Activated CD4-positive, alpha-beta T cell treated with anti-CD3 and anti-CD28 coated beads, Interleukin-2, amount 50 U/mL, for 4 hours (primary cell): ENCODE measurements at places on chromosomes 6 and 20.

DNA sequence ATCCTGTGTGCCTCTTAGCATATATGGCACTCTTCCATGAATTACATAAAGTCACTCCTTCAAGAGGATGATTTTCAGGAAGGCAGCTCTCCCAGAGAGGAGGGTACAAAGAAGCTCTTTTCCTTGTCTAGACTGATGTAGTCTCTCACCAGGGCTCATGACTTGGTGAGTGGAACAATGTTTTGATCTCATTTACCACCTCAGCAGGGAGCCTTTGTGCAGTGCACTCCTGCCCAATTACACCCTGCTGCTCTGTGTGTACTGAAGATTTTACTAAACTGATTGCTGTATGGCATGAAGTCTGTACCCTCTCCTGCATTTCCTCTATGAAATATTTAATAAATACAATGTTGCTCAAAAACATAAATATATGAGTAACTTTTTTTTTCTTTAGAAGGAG, 598.3 kb upstream of the HS3ST5 start:
- DNase-seq, result no peak

DNA sequence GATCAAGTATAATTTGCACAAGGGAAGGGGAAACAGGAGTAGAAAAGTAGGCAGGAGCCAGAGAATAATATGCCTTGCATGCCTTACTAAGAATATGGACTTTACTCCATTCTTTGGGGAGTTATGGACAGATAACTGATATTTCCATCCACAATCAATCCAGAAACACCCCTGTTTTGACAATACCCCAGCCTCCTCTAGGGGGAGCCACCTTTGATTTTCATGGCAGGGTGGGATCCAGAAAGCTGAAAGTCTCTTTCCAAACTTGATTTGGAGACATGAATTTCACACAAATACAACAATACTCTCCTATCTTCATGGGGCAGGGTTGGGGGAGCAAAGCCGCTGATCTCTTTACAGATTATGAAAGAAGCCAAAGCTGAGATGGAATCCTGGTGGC, 404.1 kb downstream of the FOXA2 start:
- DNase-seq, result no peak

DNA sequence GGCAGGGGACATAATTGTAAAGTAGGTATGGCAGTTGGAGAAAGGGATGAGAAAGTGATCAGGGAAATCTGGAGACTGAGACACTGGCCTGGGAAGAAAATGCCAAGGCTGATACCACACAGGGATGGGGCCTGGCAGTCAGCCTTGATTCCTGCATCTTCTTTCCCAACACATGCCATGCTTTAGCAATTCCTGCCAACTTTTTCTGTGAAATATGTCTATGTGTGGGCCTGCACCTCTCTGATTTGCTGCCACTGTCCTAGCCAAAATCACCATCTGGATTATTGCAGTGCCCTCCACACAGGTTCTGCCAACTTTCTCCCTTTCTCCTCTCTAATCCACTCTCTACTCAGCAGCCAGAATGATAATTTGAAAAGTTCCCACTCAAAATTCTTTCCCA, 759.8 kb upstream of the CITED2 start:
- DNase-seq, result no peak

DNA sequence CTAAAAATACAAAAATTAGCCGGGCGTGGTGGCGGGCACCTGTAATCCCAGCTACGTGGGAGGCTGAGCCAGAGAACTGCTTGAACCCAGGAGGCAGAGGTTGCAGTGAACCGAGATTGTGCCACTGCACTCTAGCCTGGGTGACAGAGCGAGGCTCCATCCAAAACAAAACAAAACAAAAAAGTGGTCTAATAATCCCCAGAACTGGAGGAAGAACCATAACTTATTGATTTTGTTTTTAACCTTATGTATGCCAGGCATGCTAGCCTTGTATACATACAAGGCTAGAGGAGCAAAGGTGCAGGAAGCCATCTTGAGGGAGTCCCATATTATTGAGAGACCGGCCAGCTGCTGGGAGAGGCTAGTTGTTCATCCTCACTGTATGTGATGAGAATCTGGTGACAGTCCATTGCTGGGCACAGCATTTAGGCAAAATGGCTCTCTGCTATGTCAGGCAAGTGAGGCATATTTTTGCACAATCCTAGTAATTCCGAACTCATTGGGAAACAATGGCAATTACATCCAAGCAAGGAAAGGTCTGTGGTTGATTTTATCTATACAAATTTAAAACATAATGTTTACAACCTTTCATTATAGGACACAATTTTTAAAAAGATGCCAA, 18.0 kb downstream of the HFE start:
- DNase-seq, result no peak

DNA sequence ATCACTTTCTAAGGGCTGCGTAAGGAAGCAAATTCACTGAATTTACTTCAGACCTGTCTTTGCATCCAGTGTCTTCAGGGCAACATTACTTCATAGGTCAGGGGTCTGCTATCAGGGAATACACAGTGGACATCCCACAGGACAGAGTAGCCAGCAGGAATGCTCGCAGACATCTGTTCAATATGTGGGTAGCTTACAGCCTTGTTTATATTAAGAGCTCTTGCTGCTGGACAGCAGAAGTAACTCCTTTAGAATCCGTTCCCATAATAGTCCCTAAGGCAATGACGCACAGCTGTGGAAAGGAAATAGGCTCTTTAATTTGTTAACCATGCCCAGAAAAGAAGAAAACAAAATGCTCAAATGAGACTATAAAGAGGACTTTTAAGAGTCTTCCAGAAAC, 198.7 kb downstream of the MOXD1 start:
- DNase-seq, result no peak

DNA sequence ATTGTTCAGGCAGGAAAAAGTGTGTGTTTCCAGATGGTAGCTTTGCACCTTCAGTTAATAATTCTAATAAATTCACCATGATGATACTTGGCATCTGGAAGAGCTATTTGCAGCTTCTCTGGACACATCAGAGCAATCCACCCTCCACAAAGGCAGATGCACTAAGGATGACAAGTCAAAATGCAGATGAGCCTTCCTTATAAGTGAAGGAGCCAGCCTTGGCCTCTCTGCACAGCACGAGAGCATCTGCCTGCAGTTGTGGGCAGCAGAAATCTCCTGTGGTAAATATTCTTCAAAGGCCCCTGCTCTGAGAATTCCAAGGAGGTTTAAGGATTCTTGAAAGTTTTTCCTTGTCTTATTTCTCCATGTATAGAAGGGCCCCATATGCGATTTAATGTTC, 6.9 kb upstream of the POM121L2 start:
- no peak for DNase-seq

GRCh38 chr20:51731731-51732095, 36.5 kb downstream of the ATP9A start:
- DNase-seq, result no peak

DNA sequence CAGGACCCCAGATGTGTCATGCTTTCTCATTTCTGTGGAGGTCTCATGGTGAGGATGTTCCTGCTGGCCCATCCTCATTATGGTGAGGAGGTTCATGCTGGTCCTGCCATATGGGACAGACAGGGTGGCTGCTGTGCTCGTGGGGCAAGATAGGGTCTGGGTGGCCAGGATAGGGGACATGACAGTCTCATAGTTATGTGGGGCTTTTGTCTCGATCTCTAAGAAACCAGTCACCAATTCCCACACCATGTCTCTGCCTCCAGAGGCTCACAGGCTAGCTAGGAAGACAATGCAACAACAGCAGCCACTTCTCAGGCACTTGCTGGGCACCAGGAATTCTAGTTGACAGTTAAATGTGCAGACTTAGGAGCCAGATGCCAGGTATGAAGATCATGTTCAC, 4.2 kb upstream of the MAPK13 start:
- no peak for DNase-seq

DNA sequence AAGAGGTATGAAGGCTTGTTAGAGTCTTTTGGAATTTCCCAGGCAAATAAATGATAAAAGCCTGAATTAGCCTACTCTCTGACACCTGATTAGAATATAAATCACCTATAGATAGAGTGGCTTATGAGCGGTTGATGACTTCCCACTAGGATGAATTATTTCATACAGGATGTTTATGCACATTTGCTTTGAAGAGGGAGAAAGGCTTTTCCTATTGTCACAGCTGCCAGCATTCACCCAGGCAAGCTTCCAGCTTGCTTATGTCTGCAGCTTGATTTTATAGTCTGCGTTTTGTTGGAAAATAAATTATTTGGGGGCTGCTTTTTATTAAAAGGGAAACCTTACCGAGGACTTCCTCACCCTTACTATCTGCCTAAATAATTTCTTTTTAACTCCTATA, 51.3 kb upstream of the EIF2S2 start:
- no peak for DNase-seq

GRCh38 chr6:28145231-28145630, 3.5 kb downstream of the ZKSCAN8 start:
- no peak for DNase-seq

DNA sequence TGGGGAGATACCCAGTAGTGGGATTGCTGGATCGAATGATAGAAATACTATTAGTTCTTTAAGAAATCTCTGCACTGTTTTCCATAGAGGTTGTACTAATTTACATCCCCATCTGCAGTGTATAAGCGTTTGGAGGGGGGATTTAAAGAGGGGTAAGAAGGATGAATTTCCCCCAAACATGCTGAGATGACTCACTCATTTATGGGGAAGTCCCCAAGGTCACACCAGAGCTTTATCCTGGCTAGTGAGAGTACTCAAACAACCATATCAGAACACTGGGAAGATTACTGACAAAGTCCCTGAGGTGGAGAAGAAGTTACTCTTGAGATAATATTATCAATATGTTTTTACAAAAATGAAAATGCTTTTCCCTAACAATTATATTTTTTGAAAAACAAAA, 44.0 kb downstream of the ROS1 start:
- DNase-seq, result no peak

DNA sequence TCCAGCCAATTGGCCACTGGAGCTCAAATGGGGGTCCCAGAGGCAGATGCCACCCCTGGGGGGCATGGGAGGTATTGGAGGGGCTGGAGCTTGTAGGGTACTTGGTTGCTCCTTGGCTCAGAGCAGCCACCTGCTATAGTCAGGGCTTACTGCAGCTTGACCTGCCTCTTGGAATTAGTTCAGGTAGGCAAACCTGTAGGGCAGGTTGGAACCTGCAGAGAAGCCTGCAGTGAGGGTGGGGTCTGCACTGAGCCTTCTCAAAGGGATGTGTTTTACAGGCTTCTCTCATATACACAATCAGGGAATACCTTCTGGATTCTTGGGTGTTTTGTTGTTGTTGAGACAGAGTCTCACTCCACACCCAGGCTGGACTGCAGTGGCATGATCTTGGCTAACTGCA, 94.2 kb upstream of the MYL9 start:
- no peak for DNase-seq

DNA sequence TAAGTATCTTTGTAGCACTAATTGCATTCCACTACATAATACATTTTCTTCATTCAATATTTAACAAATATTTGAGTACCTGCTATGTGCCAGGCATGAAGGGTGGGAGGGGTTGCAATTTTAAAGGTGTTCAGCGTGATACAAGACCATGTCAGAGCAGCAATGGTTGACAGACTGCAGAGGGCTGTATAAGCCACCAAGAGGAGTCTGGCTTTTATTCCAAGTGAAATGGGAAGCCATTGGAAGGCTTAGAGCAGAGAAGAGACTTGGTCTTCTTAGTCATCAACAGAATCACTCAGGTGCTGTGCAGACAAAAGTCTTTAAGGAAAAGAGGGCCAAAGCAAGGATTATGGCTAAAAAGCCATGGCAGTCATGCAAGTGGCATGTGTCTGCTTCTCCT, 360.8 kb upstream of the ARID1B start:
- no peak for DNase-seq

DNA sequence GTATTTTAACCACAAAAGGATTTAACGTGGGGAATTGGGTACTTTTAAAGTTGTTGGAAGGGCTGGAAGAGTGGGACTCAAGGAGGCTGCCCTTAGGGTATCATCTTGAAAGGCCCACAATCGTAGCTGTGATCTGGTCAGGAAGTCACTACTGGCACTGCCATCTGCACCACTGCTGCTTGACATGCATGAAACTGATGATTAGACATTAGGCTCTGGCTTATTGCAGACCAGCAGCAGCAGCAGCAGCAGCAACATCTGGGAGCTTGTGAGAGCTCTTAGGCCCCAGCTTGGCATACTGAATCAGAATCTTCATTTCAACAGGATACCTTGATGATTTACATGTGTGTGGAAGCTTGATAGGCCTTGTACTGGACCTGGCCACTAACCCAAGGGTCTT, 68.6 kb downstream of the PHF20 start:
- DNase-seq, result no peak

GRCh38 chr6:165010556-165011535, 298.6 kb downstream of the C6orf118 start:
- no peak for DNase-seq

GRCh38 chr6:7769702-7770101, 43.8 kb downstream of the BMP6 start:
- no peak for DNase-seq

- no peak for DNase-seq
Observed at GRCh38 chr6:73742433-73742832, 46.4 kb downstream of the CD109 start.

DNA sequence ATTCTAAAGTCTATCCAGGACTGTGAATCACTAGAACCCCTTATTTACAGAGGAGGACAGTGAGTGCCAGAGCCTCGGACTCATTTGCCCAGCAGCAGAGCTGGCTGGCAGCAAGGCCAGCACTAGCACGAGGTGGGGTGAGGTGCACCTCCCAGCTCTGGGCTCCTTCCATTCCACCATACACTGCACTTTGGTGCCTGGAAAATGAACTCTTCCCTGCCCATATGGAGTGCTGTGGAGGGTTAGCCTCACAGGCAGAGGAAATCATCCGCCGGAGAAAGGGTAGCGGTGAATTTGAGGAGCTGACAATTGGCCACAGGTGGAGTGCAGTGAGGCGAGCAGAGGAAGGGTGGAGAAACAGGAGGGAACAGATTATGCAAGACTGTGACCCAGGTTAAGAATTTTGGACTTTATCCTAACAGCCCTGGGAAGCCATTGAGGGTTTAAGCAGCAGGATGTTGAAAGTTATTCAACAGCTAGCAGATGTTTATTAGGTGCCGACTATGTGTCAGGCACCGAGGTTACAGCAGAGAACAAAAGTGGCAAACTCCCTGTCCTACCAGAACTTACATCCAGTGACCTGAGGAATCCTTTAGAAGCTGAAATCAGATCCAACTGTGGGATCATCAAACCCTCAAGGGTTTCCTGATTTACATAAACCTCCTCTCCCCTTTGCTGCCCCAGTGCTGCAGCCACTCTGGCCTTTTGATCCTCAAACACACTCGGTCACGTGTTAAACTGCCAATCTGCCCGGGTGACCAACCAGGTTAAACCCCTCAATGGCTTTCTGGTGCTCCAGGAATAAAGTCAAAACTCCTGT, 6.2 kb downstream of the TRIM26 start:
- no peak for DNase-seq

- DNase-seq, result no peak
Observed at GRCh38 chr6:41262401-41262800, 24.1 kb downstream of the TREM1 start.
